ENCODE measurements at places on chromosomes 6 and 20. TPM values are rescaled to one million over a fixed set of nuclear protein-coding genes. Genes with fewer than 3 reads are reported as not detected.

Gene PDYN
- not detected for total RNA-seq

Gene SLC35D3
- total RNA-seq: 0.05 TPM

Gene TMEM244
- total RNA-seq: not detected

Gene DCDC2
- not detected for total RNA-seq

Gene SCRT2
- not detected for total RNA-seq

Gene FHL5
- not detected for total RNA-seq

Gene ZSWIM3
- 2.9 TPM for total RNA-seq

Gene ATP6V1G2
- not detected for total RNA-seq

- no peak for DNase-seq
Observed at GRCh38 chr20:48604426-48604825, 223.4 kb downstream of the PREX1 start.

- DNase-seq: no peak
Observed at GRCh38 chr6:708237-708598, 15.3 kb upstream of the EXOC2 start.

GRCh38 chr6:123000244-123000770, 4.3 kb downstream of the CLVS2 start:
- DNase-seq: no peak

DNA sequence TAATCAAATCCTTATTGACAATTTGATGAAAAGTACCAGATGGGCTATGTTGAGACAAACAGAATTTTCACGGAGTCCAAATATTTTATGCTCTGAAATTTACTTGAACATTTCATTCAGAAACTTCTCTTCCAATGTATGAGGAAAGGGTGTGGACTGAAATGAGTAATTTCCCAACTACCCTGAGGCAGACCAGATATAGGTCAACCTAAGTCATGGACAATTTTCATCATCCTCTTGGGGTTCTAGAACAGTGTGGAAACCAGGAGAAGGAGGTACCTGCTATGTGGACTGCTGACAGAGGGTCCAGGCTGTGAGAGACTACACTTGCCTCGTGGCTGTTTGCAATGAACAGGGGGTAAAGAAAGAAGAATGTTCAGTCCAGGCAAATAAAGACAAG, 323.0 kb downstream of the ESR1 start:
- DNase-seq: no peak

DNA sequence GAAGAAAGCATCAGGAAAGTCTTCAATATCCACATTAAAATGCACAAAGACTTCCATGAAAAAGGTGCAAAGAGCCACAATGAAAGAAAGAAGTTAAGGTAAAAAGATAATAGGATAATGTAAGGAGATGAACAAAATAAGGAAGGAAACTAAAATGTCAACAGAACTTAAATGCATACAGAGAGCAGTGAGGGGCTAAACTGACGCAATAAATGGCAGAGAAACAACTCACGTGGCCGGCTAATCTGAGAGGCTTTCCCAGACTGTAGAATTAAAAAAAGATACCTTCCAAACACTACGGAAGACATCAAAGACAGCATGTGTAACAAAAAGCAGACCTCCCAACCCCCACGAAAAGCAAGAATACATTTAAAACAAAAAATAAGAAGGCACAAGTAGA, 73.7 kb downstream of the GMDS start:
- DNase-seq: no peak

GRCh38 chr6:112665815-112666214, 318.7 kb downstream of the RFPL4B start:
- no peak for DNase-seq

DNA sequence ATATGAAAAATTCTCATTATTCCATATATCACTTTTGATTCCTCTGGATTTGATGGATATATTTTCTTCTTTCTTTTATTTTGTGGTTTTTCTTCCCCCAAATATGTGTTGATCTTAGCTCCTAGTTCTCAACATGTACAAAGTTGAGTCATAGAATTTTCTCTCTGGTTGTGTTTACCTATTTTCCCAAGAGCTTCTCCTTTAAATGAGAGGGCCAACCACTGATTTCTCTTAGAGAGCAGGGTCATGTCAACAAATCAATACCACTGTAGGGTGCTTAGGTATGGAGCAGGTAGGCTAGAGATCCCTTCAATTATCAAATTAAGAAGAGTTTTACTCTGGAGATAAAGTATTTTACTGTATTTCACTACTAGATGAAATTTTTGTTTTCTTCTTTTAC, 145.7 kb downstream of the BMP5 start:
- DNase-seq: no peak

- DNase-seq: no peak
Observed at GRCh38 chr6:2820415-2820814, 21.2 kb downstream of the SERPINB1 start.

- DNase-seq: no peak
Observed at GRCh38 chr6:103236923-103237322, 1622.8 kb downstream of the HACE1 start.

DNA sequence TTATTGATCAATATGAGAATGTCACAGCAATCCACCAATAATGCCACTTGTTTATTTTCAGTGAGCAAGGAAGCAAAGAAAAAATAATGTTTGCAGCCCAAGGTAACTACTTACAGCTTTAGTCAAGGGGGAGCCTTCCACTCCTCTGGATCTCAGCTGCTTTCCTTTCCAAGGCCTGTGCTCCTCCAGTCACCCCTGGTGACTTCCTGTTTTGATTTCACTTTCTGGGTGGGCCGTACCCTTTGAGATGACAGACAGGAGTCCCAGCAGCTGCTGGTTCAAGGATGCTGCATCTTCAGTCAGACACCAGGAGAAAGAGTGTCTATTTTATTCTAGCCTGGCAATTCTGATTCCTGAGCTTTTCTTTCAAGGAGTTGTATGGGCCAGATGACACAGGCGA, 5.6 kb upstream of the VNN2 start:
- DNase-seq: no peak

- no peak for DNase-seq
Observed at GRCh38 chr6:43951756-43952675, 175.2 kb downstream of the MRPL14 start.
